Left colon (tissue), 2 donors: ENCODE measurements at places on chromosomes 12 and 14.

GRCh38 chr12:105935106-105935505, 203.6 kb downstream of the NUAK1 start:
- no peak for DNase-seq

DNA sequence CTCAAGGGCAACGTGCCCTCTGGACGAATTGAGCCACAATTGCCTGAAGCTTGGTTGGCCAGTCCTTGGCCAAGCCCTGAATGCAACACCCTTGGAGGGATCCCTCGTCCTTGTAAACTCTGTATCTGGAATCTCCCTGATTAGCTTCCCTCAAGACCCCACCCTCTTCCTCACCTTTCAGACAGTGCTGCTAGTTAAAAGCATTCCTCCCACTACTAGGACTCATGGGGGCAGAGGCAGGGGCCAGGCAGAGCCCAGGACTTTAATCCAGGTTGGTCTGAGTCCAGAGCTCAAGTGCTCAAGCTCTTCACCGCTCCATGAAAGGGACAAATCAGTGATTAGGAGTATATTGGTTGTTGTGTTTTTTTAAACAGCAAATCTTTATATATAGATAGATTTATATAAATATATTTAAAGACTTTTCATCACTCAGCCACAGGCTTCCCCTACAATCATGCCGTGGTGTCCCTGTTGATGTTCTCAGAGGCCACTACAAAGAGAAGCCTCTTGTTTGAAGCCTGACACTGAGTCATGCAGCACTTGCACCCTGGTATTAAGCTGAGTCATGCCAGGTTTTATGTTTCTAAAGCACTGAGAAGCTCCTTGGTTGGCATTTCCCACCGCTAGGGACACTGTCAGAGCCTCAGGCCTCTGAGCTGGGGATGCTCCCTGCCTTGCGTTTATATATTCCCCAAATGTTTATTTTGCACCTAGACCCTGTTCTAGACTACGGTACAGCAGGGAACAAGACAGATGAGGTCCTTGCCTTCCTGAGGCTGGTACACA, 53.8 kb upstream of the GSC start:
- DNase-seq = no peak

GRCh38 chr12:47238669-47239114, 158.9 kb upstream of the AMIGO2 start:
- DNase-seq = no peak

- DNase-seq = no peak
Observed at GRCh38 chr14:26199590-26200370, 398.1 kb downstream of the NOVA1 start.

DNA sequence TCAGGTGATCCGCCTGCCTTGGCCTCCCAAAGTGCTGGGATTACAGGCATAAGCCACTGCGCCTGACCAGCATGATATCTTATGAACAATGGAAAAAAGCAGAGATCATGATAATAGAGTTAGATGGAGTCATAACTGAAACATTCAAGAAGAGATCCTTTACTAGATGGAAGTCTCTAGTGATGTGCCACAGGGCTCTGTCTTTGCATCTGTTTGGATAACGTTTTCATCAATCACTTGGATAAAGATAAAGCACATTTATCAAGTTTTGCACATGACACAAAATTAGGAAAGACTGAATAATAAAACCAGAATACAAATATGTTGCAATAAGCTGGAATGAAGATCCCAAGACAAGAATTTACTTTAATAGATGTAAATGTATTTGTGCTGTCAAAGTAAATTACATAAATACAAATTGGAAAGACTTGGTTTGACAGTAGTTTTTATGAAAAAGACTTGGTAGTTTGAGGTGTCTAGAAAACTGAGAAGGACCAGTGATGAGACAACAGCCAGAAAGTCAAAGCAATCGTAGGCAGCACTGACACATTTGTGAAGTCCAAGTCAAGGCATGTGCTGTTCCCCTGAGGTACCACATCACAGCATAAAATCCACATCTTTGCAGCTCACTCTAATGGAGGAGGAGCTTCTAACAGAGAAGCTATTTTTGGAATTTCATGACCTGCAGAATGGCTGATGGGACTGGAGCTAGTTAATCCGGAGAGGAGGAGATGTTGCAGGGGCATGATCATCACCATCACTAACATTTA, 28.5 kb downstream of the GPRC5A start:
- no peak for DNase-seq

DNA sequence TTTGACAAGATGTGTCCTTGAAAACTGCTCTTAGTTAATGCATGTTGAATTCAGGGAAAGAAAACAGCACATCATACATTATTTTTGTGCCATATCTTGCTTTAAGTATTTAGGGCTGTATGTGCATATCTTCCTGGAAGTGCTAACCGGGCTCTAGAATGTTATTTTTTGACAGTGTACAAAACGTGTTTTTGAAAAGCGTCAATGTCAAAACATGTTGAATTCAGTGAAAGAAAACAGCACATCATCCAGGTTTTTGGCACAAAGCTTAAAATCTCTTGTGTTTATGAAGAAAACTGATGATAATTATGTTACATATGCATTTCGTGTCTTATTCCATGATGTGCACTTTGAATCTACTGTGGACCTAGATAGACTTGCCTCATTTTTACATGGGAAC, 82.7 kb downstream of the ASCL4 start:
- DNase-seq = no peak

DNA sequence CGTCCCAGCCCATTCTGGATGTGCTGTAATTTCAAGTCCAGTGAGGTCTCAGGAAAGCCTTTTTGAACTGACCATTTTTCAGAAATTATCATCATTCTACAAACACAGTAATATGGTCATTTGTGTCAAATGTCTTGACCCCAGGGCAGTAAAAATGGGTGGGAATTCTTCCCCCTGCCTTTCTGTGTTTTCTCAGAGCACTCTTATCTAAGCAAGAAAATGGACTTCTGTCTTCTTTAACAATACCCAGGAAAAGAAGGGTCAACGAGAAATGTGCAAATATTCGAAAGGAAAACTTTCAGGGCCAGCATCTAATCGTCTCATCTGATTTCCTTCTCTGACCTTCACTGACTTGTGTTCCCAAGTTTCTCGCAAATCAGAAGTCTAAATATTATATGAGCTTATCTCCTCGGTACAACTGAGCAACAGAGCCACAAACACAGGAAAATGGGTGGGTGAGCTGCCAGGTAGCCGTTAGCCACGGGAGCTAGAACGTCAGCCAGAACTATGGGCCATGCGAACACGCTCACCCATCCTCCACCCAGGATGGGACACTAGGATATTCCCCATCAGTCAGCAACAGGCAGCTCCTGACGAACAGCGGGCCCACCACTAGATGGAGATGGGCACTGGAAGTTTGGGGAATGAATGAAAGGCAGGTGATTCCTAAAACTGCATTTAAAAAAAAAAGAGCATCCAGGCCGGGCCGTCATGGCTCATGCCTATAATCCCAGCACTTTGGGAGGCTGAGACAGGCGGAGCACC, 57.1 kb downstream of the VWF start:
- DNase-seq = no peak

GRCh38 chr12:79409562-79409961, 281.2 kb downstream of the PAWR start:
- no peak for DNase-seq

- DNase-seq = no peak
Observed at GRCh38 chr12:82458101-82458500, 99.8 kb downstream of the METTL25 start.

- DNase-seq = no peak
Observed at GRCh38 chr12:43737646-43738045, 20.9 kb downstream of the PUS7L start.

DNA sequence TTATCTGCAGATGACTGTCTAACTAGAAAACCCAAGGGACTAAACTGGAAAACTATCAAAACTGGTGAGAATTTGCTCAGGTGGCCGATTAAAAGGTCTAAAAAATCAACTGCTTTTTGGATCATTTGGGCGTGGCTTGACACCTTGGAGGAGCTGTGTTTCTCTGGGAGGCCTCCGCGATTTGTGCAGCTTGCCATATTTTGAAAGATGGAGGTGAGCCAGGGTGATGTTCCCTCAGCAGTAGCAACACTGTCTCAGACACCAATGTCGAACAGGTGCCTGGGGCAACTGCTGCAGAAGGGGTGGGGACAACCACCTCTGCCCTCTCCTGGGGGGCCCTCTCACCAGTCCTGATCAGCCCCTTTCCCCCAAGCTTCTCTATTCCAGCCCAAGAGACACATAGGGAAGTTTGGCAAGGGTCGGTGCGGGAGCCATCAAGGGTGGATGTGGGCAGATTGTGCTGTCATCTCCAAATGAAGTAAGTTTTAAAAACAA, 3.8 kb downstream of the CCDC177 start:
- DNase-seq = no peak

- no peak for DNase-seq
Observed at GRCh38 chr12:54019924-54020590, 8.2 kb upstream of the HOXC6 start.

GRCh38 chr12:92049403-92049802, 96.2 kb downstream of the BTG1 start:
- no peak for DNase-seq

DNA sequence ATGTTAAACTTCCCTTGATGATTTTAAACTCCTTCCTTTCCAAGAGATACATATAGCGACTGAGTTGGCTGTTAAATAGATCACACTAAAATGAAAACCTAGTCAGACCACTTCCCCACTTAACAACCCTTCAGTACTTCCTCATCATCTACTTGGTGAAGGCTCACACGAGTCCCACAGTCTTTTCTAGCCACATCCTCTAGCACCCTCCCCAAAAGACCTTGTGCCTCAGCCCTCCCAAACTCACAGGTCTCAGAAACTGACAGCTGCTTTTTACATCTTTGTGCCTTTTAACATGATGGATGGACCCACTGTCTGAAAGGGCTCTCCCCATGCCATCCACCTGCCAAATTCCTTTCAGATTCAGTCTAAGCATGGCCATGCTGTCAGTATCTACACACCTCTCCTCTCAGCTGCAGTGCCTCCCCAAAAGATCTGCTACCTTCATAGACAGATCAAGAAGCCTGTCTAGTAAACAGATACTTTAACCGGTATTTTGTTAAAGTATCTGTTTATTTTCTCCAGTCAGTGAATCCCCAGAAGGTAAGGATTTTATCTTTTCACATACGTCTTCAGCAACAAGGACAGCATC, 65.1 kb upstream of the GPHB5 start:
- no peak for DNase-seq

GRCh38 chr12:92634202-92634601, 68.6 kb upstream of the PLEKHG7 start:
- DNase-seq = no peak

- DNase-seq = no peak
Observed at GRCh38 chr14:100640471-100641273, 53.5 kb upstream of the BEGAIN start.

GRCh38 chr14:35344107-35344807, 52.1 kb downstream of the PSMA6 start:
- no peak for DNase-seq

DNA sequence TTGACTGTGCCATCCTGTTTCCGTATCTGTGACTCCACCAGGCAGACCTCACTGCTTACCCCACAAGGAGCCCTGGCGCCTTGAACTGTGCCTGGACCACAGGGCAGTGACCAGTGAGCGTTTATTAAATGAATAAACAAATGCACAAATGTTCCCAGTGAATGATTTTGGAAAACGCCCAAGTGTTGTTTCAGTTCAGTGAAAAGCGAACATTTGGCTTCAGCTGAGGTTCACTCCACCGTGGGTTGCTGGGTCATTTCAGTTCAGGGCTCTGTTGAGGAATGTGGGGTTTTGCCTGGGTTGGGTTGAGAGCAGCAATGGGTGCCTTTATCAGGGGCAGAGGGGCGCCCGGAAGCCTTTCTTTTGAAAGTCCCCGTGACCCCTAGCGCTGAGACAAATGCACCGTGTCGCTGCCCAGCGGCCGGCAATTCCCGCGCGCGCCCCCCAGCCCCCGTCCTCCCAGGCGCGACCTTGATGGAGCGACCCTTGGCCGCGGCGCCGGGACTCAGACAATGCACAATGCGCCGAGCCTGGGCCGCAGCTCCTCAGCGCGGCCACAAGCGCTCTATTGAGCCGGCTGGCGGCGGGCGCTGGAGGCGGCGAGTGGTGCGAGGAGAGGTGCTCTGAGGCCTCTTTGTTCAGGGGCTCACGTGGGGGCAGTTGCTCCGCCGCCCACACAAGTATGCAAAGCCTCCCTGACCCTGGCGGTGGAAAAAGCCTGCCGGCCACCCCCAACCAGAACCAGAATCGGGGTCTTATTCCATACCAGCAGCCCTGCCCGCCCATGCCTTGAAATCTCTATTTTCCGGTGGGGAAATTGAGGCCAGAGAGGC, 40.5 kb upstream of the CLMN start:
- DNase-seq = no peak

DNA sequence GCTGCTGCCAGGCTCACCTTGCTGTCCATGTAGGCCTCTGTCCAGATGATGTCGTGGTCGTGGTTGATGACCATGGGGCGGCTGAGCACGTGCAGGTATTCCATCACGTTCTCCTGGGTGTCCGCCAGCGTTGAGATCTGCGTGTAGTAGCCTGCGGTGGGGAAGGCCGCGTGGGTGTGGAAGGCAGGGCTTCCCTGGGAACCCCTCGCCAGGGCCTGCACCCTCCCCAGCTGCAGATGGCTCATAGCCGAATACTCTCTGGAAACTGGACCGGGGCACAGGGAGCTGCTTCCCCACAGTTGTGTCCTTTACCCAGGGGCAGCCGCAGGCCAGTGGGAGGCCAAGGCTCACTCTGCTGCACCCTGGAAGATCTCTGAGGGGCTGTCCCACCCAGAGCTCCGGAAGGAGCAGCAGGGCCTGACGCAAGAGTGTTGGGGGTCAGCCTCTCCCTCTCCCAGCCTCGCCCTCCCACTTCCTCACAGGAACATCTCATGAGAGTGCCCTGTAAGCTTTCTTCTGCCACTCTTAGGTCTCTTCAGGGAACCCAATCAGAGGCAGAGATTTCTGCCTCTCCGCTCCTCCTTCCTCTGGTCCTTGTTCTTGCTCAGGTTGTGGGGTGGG, 35.5 kb downstream of the CACNA2D4 start:
- no peak for DNase-seq
